ENCODE measurements at places on chromosomes 2 and 18.

DNA sequence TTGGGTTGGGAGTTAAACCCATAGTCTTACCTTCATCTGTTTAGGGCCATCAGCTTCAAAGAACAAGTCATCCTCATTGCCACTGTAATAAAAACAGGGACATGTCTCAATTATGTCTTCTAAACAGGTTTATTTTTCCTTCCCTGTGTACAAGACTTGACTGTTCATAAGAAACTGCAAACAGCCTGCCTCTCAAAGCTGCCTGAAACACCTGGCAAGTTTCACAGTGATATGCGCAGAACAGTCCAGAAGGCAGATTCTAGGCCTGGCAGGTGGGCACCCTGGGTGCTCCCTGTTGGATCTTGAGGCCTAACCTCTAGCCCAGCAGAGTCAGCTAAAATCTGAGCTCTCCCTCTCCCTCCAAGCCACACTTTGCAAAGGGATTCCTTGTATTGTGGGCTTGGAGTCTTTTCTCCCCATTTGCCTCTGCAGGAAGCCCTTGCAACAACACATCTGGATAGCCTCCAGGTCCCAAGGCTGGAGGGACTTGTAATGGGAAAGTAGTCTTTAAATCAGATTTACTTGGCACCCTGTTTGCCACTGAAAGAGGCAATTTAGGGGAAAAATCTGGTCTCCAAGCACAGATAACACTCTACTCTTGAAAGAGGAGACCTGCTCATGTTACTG is 930 bp downstream of the IL1B start:
- DNase-seq = no peak

DNA sequence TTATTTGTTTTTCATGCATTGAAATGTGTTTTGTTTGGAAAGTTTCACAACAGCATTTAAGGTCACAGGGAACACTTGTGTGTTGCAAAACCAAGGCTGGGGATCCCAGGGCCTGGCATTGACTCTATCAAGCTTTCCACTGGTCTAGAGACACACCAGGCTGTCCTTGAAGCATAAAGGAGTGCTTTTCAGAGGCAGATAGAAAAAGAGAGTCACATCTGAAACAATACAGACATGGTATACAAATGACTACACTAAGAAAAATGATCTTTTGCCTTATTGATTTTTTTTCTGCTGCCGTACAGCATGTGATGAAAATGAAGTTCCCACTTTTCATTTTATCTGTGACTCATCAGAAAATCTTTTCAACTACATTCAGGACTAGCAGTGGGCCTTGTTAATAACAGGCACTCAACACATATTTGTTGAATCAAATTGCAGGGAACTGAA is 61.9 kb upstream of the ZCCHC2 start:
- no peak for DNase-seq

GRCh38 chr2:62303788-62304187 is 107.9 kb downstream of the B3GNT2 start:
- DNase-seq = peak; percentile 41

DNA sequence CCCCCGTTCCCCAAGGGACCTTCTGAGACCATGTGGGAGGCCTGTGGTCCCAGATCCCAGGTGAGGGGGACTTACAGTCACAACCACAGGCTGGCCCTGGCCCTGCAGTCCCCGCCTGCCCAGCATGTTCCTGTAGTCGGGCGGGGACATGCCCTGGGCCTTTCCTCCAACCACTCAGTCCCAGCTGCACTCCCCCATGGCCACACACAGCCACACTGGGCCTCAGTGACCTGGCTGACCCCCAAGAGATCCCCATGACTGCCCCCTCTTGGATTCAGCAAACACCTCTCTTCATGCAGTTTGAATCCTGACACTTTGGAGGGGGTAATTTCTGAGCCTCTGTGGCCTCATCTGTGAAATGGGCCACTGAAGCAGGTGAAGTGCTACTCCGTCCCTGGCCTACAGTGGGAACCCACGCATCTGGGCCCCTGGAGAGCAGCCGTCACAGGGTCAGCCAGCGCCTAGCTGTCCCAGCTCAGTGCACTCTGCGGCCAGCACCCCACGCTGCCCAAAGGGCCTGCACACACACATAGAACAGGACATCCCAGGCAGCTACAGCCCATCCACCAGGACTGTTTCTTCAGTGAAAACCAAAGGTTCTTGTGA is 12.7 kb upstream of the ARHGEF4 start:
- peak; percentile 46 for DNase-seq

DNA sequence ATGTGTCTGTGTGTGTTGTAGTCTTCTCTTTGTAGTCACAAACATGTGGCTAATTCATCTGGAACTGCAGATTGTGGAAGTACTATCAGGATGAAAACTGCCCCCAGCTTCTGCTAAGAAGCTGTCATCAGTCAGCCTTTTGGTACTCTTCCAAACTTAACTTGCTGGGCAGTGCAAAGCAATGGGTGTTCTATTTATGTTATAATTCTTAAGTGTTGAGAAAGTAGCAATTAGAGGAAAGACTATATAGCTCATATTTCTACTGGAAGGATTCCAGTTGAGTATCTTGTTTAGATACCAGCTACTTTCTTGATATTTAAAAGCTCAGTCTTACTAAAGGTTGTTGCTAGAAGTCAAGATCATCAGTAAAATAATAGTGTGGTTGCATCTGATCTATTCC is 52.1 kb downstream of the SLC38A11 start:
- DNase-seq = no peak

DNA sequence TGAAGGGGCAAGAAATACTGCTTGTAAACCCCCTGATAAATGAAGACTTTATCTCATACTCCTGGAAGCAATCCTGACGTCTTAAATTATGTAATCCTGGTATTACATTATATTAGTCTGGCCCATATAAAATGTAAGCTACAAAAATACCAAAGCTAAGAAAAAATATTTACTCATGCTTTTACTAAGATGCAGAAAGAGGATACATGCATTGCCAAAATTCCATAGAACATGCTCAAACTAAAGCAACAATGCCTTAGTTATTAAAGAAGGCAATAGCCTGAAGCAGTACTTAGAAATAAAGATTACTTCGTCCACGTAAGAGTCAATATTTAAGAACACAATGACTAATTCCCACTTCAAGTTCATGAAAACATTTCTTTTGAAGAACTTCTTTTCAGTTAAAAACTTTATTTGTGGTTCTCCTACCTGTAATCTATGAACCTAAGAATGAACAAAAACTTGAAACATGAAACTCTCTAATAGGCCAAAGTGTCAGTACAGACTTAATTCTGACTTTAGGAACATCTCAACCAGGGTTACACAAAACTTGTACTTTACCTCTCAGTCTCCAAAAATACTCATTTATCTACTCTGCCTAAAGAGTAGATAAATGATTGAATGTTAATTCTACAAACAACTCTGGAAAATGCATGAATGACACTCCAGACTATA is 117.3 kb downstream of the THADA start:
- no peak for DNase-seq

DNA sequence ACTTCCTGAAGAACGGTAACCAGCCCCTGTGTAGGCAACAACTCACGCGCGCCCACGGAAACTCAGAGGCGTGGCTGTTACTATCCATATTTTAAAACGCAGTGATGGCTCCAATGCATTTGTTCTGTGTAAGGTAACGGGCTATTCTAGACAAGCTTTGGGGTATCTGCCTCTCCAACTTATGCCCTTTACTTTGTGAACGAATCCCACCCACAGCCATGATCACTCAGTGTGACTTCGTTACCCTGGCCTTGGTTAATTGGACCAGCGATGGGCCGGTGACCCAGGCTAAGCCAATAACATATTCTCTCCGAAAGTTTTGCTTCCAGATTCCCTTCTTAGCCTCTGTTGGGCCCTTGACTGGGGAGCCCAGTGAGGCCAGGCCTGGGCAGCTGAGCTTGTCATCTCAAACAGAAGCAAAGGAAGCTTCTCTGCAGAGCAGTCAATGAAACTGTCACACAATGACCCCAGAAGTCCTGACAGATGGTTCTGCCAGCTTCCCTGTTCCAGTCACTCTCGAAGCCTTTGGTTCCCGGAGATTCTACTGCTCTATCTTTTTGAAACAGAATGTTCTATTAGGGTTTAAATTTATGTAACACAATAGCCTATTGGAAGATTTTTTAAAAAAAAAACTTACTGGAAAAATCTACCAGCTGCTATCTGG is 30.7 kb upstream of the ROCK2 start:
- no peak for DNase-seq

DNA sequence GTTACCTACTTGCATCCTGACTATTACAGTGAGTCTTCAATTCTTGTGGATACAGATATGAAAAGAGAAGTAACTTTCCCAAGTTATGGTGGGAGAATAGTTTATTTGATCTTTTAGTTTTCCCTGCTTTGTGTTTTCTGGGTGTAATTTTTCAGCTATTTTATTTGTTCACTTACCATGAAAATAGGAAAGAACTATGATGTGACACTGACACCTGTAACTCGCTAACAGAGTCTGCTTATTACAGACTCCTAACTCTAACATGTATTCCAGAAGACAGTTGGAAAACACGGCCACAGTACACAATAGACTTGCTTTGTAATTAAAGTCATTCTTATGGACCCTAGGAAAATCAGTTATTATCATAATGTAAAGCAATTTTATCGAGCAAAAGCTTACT is 323.2 kb downstream of the LRRTM1 start:
- no peak for DNase-seq

DNA sequence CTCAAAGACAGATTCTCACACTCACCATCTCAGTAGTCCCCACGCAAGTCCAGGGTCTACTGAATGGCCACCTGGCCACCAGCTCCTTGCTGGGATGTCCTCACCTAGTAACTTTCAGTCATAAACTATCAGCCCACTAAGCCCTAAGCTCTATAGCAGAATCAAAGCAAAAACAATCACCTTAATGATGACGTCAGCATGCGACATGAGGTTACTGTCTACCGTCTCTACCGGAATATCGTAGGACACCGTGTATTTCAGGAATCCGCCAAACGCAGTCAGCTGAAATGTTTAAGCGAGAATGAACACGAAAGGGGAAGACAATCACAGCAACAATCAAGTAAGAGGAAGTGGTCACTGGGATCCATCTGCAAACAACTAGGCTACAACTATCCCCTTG is 81.8 kb downstream of the LAMA1 start:
- DNase-seq = no peak

- no peak for DNase-seq
Measured at GRCh38 chr2:135743860-135744259, 2.2 kb downstream of the UBXN4 start.

DNA sequence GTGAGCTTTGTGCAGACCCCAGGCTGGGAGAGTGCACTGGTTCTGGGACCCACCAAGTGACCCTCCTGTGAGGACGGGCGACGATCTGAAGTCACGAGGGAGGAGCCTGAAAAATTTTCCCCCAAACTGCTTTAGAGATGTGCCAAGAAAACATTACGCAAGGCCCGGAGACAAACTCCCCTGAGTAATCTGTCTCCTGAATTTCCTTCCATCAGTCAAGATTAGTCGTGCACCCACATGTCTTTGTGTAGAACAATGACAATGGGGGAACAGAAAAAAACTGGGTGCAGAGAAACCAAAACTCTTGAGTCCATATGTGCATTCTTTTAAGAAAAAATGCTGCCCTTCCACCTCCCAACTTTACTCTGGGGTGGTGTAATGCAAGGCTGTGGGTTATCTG is 12.6 kb upstream of the NCK2 start:
- no peak for DNase-seq

DNA sequence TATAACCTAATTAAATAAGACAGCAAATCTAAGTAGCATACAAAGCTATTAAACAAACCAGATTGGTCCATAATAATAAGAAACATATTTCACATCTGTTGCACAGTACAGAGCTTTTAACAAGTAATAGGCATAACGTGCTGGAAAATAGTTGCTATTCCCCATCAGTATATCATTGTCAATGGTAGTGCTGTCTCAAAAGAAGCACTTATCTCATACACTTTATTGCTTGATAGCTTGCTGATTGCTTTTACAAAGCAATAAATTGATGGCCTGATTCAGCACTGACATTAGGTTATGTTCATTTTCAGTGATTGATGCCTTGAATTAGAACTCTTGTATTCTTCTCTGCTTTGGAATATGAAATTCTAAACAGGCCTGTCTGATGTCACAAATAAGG is 641.7 kb downstream of the CBLN2 start:
- no peak for DNase-seq

DNA sequence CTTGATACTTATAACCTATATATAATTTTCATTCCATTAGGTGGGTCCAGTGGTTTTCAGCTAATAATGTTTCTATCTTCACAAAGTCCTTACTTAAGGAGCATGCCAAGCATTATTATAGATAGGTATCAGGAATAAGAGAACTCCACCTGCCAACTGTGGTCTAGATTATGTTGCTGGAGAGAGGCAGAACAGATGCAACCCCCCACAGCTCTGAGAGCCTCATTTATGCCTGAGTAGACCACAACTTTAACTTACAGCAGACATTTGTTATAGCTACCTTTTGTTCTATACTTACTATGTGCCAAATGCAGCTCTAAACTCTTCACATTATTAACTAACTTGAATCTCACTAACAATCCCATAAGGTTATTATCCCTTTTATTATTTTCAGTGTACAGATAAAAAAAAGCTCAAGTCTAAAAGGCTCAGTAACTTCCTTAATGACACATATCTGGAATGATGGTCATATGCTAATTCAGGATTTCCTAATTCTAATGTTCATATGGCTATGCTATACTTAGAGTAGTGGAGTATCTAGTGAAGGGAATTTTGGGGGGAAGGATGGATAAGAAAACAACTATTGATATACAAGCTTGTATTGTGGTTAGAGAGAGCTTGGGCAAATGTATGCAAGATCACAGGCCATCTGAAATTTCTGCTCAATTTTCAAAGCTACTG is 119.1 kb upstream of the RND3 start:
- DNase-seq = no peak

GRCh38 chr2:10202131-10202665 is 79.7 kb downstream of the RRM2 start:
- DNase-seq = no peak

DNA sequence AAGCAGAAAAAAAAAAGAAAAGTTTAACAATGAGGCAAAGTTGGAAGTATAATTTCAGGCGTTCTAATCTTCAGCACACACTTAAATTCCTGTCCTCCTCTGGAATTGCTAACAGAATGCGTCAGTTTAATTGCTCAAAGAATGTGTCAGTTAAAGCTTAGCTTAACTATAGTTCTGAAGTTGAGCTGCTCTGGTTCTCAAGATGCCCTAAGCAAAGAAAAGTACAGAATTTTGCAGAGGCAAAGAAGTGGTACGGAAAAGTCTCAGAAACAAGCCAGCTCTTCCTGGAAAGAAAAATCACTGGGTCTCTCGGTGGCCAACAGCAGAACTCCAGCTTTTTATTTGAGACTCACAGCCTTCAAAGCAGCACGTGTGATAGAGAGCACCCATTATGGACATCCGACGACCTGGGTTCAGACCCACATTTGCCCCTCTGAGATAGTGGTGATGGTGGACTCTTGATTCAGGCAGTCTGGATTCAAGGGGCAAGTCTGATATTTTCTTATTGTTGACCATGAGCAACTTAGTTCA is 22.2 kb upstream of the MYO3B start:
- DNase-seq = no peak

GRCh38 chr2:158021226-158021625 is 80.5 kb upstream of the UPP2 start:
- no peak for DNase-seq

- DNase-seq = no peak
Measured at GRCh38 chr18:41155910-41156851, 798.9 kb upstream of the PIK3C3 start.

Data from stimulated activated CD8-positive, alpha-beta memory T cell treated with anti-CD3 and anti-CD28 coated beads, Interleukin-4, amount 100 ng/mL, for 48 hours (primary cell).